ENCODE measurements at places on chromosomes 2 and 18. TPM values are rescaled to one million over a fixed set of nuclear protein-coding genes. Genes with fewer than 3 reads are reported as not detected.

- peak overlapping the region; percentile 98 for H3K27ac ChIP-seq
- peaks cover 23% of the 10 kb centered on the region for H3K36me3 ChIP-seq
- H3K4me1 ChIP-seq = peaks cover 12% of the 10 kb centered on the region
These were observed 1.3 kb upstream of the BZW1 start for GRCh38 chr2:200810252-200810997.

TGFA gene
- not detected for polyA plus RNA-seq

GRCh38 chr2:175929850-175930249, 72.2 kb downstream of the LNPK start:
- no peaks in the 10 kb centered on the region for H3K27me3 ChIP-seq
- no peak overlapping the region for H3K4me3 ChIP-seq
- DNase-seq = no peak

GRCh38 chr2:10497797-10498251, 49.7 kb upstream of the ODC1 start:
- no peak overlapping the region for H3K27ac ChIP-seq
- DNase-seq = peak; percentile 63
- H3K27me3 ChIP-seq = 0 out of 2 replicates have a peak, but pooled peaks cover 2% of the 10 kb centered on the region
- H3K36me3 ChIP-seq = no peaks in the 10 kb centered on the region

GRCh38 chr2:36361396-36361795, 5.8 kb downstream of the CRIM1 start:
- no peaks in the 10 kb centered on the region for H3K27me3 ChIP-seq
- no peaks in the 10 kb centered on the region for H3K36me3 ChIP-seq
- no peak overlapping the region for H3K4me3 ChIP-seq
- H3K4me1 ChIP-seq = peaks cover 56% of the 10 kb centered on the region
- no peak for DNase-seq

GRCh38 chr18:37476182-37476581, 89.4 kb downstream of the CELF4 start:
- H3K36me3 ChIP-seq = no peaks in the 10 kb centered on the region
- H3K4me1 ChIP-seq = no peaks in the 10 kb centered on the region
- DNase-seq = peak; percentile 62

- no peak for DNase-seq
- no peak overlapping the region for H3K27ac ChIP-seq
- no peak overlapping the region for H3K4me3 ChIP-seq
- peaks cover 26% of the 10 kb centered on the region for H3K27me3 ChIP-seq
- H3K36me3 ChIP-seq = no peaks in the 10 kb centered on the region
- H3K4me1 ChIP-seq = no peaks in the 10 kb centered on the region
These were observed 1.4 kb downstream of the MYO7B start for GRCh38 chr2:127536707-127537541.

- H3K27me3 ChIP-seq = no peaks in the 10 kb centered on the region
- no peak overlapping the region for H3K4me3 ChIP-seq
- no peak for DNase-seq
- H3K4me1 ChIP-seq = no peaks in the 10 kb centered on the region
- H3K27ac ChIP-seq = no peak overlapping the region
These were observed 17.3 kb downstream of the MTA3 start for GRCh38 chr2:42585779-42586178.

GRCh38 chr2:71934595-71935261, 212.9 kb downstream of the CYP26B1 start:
- H3K27me3 ChIP-seq = no peaks in the 10 kb centered on the region
- no peak overlapping the region for H3K4me3 ChIP-seq
- no peak overlapping the region for H3K27ac ChIP-seq
- H3K36me3 ChIP-seq = no peaks in the 10 kb centered on the region
- H3K4me1 ChIP-seq = peaks cover 9% of the 10 kb centered on the region

GRCh38 chr2:20291106-20291564, 59.5 kb downstream of the PUM2 start:
- peak; percentile 79 for DNase-seq
- H3K4me1 ChIP-seq = no peaks in the 10 kb centered on the region

- DNase-seq = peak; percentile 82
- peaks cover under 1% of the 10 kb centered on the region for H3K36me3 ChIP-seq
These were observed 504 bp downstream of the ASAP2 start for GRCh38 chr2:9206991-9207640.

DNA sequence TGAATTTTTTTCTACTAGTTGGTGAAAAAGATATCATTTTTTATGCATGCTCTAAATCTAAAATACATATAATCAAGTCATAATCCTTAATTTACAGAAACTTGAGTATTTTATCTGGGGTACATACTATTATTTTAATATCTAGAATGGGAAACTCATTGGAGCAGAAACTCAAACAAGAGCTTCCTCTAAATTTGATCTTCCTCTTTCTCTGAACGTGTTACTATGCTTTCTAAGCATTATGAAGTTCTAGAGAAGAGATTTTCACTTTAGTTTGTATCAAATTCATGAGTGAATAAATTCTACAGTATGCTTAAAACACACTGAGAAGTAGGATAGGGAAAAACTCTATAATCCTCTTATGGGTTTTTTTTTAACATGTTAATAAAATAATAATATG, 20.6 kb upstream of the SLC38A11 start:
- H3K4me3 ChIP-seq = no peak overlapping the region
- peaks cover 24% of the 10 kb centered on the region for H3K4me1 ChIP-seq
- no peaks in the 10 kb centered on the region for H3K36me3 ChIP-seq
- H3K27me3 ChIP-seq = no peaks in the 10 kb centered on the region
- no peak for DNase-seq

CDH20 gene
- 1.1 TPM for polyA plus RNA-seq

UGT1A4 gene
- polyA plus RNA-seq = not detected

DSC3 gene
- polyA plus RNA-seq = not detected

POTEC gene
- polyA plus RNA-seq = not detected

AMER3 gene
- 0.03 TPM for polyA plus RNA-seq

GRCh38 chr2:60472663-60473289, 80.7 kb downstream of the BCL11A start:
- H3K4me1 ChIP-seq = no peaks in the 10 kb centered on the region
- DNase-seq = no peak
- H3K4me3 ChIP-seq = no peak overlapping the region
- no peak overlapping the region for H3K27ac ChIP-seq

DNA sequence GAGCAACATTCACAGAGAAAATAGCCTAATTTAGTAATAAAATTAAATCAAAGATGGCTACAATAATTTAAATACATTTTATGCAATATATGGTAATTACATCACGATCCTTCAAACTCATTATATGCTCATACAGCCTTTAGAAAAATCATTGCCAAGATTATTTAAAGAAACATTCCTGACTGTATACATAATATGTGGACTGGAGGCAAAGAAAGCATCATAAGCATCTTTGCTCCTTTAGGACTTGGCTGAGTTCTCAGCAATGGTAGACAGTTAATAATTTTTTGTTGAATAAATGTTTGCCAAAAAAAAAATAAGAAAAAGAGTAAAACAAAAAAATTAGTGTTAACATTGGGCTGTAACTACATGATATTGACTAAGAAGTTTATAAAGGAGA, 26.9 kb downstream of the NCKAP5 start:
- H3K27me3 ChIP-seq = no peaks in the 10 kb centered on the region
- no peak overlapping the region for H3K27ac ChIP-seq
- H3K36me3 ChIP-seq = no peaks in the 10 kb centered on the region
- no peak for DNase-seq

- H3K27me3 ChIP-seq = no peaks in the 10 kb centered on the region
- no peak overlapping the region for H3K27ac ChIP-seq
- no peak for DNase-seq
- no peak overlapping the region for H3K4me3 ChIP-seq
These were observed 27.4 kb downstream of the SERTAD2 start for GRCh38 chr2:64626146-64626809.

GRCh38 chr2:45804987-45805755, 153.7 kb downstream of the PRKCE start:
- DNase-seq = no peak
- no peaks in the 10 kb centered on the region for H3K27me3 ChIP-seq
- H3K4me1 ChIP-seq = no peaks in the 10 kb centered on the region
- H3K27ac ChIP-seq = no peak overlapping the region

KIF1A gene
- 0.32 TPM for polyA plus RNA-seq

LONRF2 gene
- 2.4 TPM for polyA plus RNA-seq

RAX gene
- polyA plus RNA-seq = not detected

DNA sequence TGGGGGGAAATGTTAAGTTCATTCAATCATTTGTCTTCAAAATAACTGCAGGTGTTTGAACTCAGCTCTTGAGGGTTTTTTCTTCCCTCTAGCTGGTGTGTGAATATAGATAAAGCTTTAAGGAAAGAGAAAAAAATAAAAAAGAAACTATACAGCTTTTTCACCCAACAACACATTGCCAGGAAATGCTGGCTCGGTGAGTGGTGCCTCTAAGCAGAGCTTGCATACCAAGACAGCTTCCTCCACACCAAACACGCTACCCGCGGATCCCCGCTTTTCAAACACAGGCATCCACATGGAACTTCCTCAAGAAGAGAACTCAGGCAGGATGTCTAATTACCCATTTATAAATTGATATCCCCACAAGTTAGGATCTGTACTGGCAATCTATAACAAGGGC, 69.8 kb upstream of the TANK start:
- no peaks in the 10 kb centered on the region for H3K36me3 ChIP-seq
- H3K4me3 ChIP-seq = no peak overlapping the region
- no peak overlapping the region for H3K27ac ChIP-seq
- no peak for DNase-seq

- peaks cover 8% of the 10 kb centered on the region for H3K4me1 ChIP-seq
- H3K27ac ChIP-seq = no peak overlapping the region
- DNase-seq = no peak
These were observed 230.4 kb upstream of the SPRED2 start for GRCh38 chr2:65662654-65663432.

DNA sequence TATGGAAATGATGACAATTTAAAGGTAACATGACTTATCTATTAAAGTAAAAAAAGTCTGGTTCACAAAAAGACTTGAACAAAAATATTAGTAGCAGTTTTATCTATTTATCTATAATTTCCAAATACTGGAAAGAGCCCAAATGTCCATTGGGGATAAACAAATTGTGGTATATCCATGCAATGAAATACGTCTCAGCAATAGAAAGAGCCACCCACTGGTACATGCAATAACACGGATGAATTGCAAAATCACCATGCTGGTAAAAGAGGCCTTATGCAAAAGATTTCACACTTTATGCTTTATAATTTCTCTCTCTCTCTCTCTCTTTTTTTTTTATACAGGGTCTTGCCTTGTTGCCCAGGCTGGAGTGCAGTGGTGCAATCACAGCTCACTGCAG, 91.4 kb upstream of the ASAP2 start:
- no peak for DNase-seq
- H3K4me1 ChIP-seq = peaks cover 10% of the 10 kb centered on the region
- no peaks in the 10 kb centered on the region for H3K36me3 ChIP-seq
- H3K4me3 ChIP-seq = no peak overlapping the region
- H3K27me3 ChIP-seq = no peaks in the 10 kb centered on the region

DNA sequence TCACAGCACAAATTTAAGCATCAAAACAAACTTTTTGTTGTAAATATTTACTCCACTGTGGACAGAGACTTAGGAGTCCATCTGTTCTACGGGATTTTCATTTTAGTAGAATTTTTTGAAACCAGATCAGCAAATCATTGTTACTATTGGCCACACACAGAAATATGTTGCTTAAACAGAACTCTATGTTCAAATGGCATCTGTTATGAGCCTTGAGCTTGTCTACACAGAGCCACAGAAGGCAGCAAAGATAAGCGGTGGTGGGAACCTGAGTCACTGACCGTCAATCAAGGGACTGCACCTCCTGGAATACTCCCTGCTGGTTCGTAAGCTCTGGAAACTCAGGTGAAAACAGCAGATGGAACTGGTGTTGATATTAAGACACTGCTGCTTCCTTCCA, 156.8 kb downstream of the TMEM200C start:
- no peaks in the 10 kb centered on the region for H3K36me3 ChIP-seq
- H3K27me3 ChIP-seq = no peaks in the 10 kb centered on the region
- H3K27ac ChIP-seq = no peak overlapping the region
- no peak for DNase-seq
- no peaks in the 10 kb centered on the region for H3K4me1 ChIP-seq

DNA sequence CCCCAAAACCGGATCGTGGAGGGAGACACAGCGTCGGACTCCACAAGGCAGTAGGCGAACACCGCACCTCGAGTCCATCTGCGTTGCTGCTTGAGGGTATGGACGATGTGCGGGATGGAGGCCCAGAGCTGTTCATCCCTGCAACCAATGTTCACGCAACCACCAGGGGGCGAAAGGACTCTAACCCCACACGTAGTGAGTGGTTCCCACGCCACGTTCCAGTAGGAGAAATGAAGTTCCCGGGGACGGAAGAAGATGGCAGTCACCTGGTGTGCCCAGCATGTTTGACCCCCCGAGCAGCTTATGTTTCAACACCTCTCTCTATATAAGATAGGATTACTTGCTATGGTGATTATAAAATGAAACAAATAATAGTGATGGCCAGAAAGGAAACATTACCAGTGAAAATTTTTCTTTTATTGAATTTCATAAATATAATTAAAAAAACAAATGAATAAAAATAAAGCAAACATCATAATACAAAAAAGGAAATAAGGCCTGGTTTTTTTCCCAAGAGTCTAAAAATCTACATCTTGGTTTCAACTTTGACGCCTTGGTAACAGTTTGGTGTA, 184.3 kb downstream of the SH3BP4 start:
- H3K36me3 ChIP-seq = no peaks in the 10 kb centered on the region
- peak; percentile 78 for DNase-seq
- no peaks in the 10 kb centered on the region for H3K27me3 ChIP-seq
- no peaks in the 10 kb centered on the region for H3K4me1 ChIP-seq
- H3K4me3 ChIP-seq = no peak overlapping the region

REV1 gene
- polyA plus RNA-seq = 15.9 TPM

GKN2 gene
- polyA plus RNA-seq = not detected

- H3K27ac ChIP-seq = no peak overlapping the region
- H3K4me1 ChIP-seq = peaks cover 14% of the 10 kb centered on the region
- H3K36me3 ChIP-seq = no peaks in the 10 kb centered on the region
- H3K4me3 ChIP-seq = no peak overlapping the region
- no peak for DNase-seq
These were observed 2.9 kb downstream of the TEX261 start for GRCh38 chr2:70991742-70992141.

GRCh38 chr2:102060792-102061191, 69.0 kb downstream of the IL1R2 start:
- no peak for DNase-seq
- H3K36me3 ChIP-seq = no peaks in the 10 kb centered on the region
- peaks cover 30% of the 10 kb centered on the region for H3K4me1 ChIP-seq
- H3K4me3 ChIP-seq = no peak overlapping the region
- no peak overlapping the region for H3K27ac ChIP-seq

ALPP gene
- not detected for polyA plus RNA-seq

- DNase-seq = peak; percentile 23
- no peaks in the 10 kb centered on the region for H3K36me3 ChIP-seq
- H3K27me3 ChIP-seq = no peaks in the 10 kb centered on the region
- no peaks in the 10 kb centered on the region for H3K4me1 ChIP-seq
These were observed 865 bp downstream of the GALR1 start for GRCh38 chr18:77250501-77250925.

- DNase-seq = no peak
- H3K36me3 ChIP-seq = no peaks in the 10 kb centered on the region
- no peak overlapping the region for H3K4me3 ChIP-seq
- H3K4me1 ChIP-seq = no peaks in the 10 kb centered on the region
- no peaks in the 10 kb centered on the region for H3K27me3 ChIP-seq
These were observed 81.3 kb downstream of the NEURL3 start for GRCh38 chr2:96423828-96424227.

Data from SK-N-SH (cell line).